ENCODE measurements at places on chromosomes 4 and X.

DNA sequence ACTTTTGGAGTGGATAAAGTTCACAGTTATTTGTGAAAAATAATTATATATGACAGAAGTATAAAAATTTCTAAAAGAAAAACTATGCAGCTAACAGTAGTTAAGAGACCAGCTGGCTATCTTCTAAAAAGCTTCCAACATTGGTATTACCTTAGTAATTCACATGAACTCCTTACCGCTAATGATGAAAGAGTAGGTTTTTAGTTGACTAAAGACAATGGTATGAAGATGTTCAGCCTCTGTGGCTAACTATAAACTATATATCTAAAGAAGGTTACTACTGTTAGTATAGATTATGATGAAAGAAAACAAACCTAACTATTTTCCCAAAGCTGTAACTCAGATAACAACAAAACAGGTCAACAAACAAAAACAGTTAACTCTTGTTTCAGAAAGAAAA, 10.4 kb downstream of the CCNI start:
- DNase-seq: no peak

DNA sequence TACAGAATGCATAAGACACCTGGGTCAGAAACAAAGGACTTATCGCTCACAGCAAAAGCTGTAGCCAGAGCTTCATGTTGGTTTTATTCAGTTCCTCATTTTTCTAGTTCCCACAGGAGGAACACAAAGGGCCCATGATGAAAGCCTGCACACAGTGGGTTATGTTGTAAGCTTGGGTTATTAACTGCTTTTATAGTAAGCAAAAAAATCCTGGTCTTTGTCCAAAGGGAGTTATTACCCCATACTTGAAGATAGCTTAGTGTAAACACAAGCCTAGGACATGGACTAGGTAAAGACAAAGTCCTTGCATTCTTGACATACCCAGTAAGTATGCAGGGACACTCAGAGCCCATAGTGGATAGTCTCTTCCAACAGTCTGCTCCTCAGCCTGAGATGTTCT, 11.7 kb downstream of the BBS12 start:
- no peak for DNase-seq
- H3K27me3 ChIP-seq: no peaks in the 10 kb centered on the region
- H3K36me3 ChIP-seq: no peaks in the 10 kb centered on the region
- H3K27ac ChIP-seq: no peak overlapping the region
- H3K4me1 ChIP-seq: peaks cover 18% of the 10 kb centered on the region

DNA sequence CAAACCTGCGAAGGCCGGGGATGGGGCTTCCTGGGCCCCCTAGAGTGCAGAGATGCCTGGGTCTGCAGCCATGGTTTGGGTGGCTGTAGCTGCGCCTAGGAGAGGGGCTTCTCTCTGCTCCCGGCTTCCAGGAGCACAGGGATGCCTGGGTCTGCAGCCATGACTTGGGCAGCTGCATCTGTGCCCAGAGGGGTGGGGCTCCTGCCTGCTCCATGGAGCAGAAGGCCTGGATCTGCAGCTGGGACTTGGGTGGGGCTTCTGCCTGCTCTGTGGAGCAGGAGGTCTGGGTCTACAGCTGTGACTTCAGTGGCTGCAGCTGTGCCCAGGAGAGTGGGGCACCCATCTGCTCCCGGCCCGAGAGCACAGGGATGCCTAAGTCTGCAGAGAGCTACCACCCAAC, 20.8 kb downstream of the SPON2 start:
- H3K4me1 ChIP-seq: 0 out of 2 replicates have a peak, but pooled peaks cover 8% of the 10 kb centered on the region
- H3K27me3 ChIP-seq: peaks cover 33% of the 10 kb centered on the region
- no peak for DNase-seq
- H3K4me3 ChIP-seq: no peak overlapping the region
- no peak overlapping the region for H3K27ac ChIP-seq

DNA sequence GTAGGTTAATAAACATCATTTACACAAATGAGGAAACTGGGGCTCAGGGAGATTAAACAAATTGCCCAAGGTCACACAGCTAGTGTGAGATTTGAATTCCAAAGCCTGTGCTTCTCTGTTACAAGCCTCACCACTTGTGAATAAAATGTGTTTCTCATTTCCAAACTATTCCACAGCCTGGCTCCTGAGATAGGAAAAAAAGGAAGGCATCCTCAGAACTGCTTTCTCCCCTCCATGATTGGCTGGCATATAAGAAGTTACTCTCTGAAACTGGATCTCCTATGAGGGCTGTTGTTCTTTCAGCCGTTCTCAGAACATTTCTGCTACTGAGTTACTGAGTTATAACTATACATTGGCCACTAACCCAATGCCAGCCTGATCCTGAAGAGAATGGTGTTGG, 237.9 kb downstream of the MAML3 start:
- no peak for DNase-seq
- no peaks in the 10 kb centered on the region for H3K36me3 ChIP-seq
- no peaks in the 10 kb centered on the region for H3K4me1 ChIP-seq
- no peak overlapping the region for H3K4me3 ChIP-seq

Data from MM.1S (cell line).